Activated CD4-positive, alpha-beta T cell treated with anti-CD3 and anti-CD28 coated beads, Interleukin-2, amount 50 U/mL, for 48 hours (primary cell): ENCODE measurements at places on chromosomes 2 and 18.

GRCh38 chr18:78125206-78125896 lies 854.3 kb upstream of the SALL3 start:
- no peak for DNase-seq

DNA sequence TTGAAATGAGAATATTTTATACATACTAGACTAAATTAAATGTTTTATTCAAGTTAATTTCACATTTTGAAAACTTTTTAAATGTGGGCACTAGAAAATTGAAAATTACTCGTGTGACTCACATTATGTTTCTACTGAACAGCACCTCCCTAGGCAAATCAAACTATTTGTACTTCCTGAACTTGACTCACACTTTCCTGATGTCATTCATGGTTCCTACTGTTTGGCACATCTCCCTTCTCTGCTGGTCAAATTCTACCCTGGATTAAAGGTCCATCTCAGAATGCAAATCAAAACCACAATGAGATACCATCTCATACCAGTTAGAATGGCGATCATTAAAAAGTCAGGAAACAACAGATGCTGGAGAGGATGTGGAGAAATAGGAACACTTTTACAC lies 16.7 kb downstream of the LHCGR start:
- DNase-seq, result no peak

GRCh38 chr2:36951574-36951973 lies 14.8 kb downstream of the STRN start:
- DNase-seq, result no peak

DNA sequence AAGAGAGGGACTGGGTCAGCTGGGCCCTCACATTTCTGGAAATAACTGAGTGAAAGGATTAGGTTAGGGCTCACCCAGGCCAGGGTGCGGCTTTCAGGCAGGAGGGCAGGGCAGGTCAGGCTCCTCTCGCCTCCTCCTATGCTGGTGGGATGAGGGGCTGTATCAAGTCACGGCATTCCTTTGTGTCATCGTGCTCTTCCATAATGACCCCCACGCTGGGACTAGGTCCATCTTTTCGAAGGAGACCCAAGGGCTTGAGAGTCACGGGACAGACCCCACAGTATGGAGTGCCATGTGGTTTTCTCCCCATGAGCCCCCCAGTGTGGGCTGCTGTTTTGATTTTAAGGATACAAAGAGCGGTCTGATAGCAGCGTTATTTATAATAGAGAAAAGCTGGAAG lies 137.8 kb upstream of the COPS8 start:
- DNase-seq, result no peak

DNA sequence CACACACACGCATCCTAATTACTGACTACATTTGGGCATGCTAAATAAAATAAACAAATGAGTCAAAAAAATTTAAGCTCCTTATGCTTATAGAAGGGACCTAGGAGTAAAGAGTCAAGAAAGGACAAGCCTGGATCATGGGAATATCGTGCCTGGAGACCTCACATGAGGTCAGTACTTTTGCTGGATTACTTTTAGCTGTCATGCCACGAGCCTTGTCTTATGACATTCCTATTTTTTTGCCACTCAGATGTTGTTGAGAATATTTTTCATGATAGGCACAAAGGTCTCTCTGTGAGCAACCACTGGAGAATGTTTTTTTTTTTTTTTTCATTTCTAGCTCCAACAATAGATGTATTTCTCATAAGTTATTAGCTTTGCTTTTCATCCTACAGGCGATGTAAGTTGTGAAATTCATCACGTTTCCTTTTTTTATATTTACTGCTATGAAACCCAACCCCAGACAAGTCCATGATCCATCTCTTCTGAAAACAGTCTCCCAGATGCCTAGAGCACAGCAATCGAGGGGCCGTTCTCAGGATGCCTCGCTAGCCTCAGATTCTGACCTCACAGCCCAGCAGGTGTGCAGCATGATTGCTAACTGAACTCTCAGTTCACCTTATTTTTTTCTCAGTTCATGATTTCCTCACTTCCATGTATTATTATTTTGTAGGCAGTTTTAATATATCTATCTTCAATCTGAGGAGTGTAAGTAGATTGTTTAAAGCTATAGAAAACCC lies 464.5 kb downstream of the IRS1 start:
- DNase-seq, result no peak

GRCh38 chr18:709771-710170 lies 2.7 kb downstream of the ENOSF1 start:
- no peak for DNase-seq

DNA sequence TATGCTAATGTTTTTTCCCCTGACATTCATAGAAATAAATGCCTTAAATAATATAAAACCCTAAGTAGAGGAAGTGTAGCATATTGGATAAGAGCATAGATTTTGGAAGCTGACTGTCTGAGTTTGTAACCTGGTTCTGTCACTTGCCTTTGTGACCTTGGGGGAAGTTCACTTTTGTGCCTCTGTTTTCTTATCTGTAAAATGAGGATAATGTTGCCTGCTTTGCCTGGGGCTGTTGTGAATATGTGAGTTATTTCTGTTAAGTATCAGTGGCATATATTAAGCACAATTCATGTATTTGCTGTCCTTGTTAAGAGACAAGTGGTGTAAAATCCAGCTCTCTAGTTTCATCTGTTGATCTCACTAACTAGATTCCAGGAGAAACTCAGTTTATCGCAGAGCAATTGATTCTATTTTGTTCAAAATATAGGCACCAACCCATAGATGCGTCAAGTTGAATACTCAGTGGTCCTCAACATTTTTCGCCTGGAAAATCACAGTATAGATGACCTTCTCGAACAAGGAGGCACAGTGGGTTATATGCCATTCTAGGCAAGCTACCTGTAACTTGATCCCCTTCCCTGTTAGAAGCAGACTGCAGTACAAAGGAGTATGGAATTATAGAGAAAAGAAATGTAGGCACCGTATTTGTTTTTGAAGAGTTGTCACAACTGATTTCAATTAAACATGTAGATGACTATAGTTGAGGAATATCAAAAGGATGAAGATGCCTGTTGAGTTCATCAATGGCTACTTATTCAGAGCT lies 67.0 kb downstream of the SOCS6 start:
- DNase-seq, result no peak

GRCh38 chr18:48052842-48053241 lies 122.4 kb upstream of the SMAD2 start:
- no peak for DNase-seq

DNA sequence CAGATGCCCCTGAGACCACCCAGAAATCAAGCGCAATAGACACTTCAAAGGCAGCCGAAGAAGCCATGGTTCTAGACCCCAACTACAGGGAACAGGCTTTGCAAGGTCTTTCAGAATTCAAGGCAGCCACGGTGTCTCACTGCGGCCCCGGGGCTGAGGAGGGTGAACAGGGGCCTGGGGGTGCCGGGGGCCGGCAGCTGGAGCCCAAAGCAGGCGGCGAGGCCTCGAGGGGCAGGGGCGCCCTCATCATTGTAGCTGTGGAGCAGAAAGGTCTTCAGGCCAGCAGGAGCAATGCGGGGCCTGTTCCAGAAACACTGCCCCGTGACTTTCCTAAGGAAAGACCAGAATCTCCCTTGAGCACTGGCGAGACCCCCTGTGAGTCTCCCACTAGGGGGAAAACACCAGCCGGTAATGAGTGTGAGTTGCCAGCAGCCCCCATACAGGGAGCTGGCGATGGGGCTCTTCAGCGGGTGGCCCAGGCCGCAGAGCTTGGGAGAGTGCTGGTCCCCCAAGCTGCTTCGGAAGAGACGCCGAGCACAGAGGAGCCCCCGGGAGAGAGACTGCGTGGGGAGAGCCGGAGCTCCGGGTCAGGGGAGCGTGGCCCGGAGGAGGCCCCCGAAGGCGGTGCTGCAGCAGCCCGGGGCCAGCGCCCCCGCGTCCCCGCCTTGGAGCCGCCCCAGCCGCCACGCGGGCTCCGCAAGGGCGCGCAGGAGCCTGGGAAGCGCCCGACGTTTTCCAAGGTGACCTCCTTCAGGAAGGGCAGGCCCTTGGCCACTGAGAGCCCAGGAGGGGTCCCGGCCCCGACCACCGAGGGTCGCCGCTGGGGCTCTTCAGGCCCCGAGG lies 79.1 kb downstream of the ARHGEF4 start:
- DNase-seq, result no peak

GRCh38 chr2:46816846-46817726 lies 98.5 kb downstream of the MCFD2 start:
- no peak for DNase-seq

DNA sequence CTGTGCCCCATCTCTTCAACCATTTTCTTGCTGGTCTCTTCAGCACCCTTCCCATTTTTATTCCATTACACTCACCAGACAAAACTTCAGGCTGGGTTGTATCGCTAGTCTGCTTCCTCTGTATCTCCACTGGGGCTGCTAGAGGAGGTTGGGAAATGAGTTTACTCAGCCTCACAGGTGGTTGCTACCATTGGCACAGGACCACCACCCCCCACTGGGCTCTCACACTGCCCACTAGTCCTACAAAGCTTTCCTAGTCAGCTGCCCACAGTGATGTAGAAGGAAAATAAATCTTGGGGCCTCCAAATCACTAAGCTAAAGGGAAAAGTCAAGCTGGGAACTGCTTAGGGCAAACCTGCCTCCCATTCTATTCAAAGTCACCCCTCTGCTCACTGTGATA lies 12.3 kb upstream of the IL1B start:
- no peak for DNase-seq

DNA sequence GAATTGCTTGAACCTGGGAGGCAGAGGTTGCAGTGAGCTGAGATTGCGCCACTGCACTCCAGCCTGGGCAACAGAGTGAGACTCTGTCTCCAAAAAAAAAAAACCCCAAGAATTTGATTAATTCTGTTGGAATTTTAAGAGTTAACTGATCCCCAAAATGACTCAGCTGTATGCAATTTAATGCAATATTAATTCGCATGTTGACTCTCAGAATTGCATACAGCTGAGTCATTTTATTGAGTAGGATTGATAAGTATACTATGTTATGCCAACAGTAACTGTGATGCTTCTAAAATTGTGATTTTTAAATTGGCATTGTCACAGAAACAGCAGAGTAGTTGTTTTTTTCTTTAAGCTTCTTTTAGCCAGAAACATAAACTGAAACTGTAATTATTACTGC lies 19.6 kb downstream of the MSH2 start:
- DNase-seq, result no peak

DNA sequence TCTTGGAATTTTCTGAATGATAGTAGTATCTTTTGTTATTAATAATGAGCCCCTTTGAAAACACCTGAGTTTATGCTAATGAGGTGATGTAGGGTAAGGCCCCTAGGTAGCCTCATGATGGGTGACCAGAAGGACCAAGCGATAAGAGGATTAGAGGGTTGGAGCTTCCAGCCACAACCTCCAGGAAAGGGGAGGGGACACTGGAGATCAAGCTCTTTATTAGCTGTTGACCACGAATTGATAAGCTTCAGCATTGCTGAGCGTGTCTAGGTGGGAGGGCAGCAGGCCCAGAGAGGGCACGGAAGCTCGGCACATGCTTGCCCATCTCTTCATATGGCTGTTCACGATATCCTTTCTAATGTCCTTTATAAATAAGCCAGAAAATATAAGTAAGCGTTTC lies 39.0 kb downstream of the KIAA2012 start:
- no peak for DNase-seq

DNA sequence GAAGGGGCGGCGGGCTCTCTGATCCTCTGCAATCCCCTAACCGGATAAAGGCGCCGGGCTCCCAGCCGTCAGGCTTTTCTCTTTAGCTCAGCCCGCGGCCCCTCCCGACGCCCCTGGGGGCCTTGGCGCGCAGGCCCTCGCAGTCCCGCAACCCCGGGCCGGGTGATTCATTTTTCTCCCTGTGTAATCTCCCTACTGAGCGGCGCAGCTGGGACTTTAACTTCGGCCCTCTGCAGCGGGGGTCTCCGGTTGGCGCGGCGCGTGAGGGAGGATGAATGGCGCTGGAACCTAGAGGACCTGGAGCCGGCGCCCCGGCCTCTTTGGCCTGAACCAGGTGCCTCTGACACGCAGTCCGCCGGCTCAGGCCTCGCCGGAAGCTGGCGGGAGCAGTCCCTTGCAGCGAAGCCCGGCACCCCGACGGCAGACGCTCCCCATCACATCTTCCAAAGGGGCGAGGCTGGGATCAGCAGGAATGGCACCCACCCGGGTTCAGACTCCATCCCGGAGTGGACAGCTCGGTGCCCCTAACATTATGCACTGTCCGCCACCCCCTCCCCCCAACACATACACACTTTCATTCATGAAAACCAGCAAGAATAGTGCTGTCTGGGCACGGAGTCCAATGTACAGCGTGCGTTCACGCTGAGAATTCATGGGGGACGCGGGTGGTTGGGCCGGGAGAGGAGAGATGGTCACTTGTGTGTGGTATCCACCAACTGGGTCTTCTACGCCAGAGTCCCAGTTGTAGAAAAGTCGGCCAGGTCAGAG lies 1.2 kb downstream of the CNGA3 start:
- no peak for DNase-seq

DNA sequence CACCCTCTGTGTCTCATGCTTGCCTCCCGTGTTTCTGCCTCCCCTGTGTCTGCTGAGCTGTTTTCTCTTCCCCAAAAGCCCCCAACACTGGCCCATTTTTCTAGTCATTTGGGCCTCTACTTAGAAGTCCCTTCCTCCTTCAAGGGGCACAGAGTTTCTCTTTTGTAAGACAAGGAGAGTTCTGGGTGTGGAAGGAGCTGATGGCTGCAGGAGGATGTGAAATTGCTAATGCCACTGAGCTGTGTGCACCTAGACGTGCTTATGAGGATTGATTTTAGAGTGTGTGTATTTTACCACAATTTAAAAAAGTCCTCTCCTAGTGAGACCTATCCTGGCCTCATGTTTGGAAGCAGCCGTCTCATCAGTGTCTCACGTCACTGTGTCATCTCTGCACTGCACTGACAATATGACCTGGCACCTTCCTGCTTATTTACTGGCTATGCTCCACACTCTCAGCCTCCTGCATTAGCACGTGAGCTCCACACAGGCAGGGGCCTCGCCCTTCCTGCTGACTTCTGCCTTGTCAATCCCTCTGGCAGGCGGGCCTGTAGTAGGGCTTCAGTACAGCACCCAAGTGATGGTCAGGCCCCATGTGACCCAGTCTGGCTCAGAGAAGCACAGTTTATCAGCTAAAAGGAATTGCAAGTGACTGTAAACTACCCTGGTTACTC lies 8.0 kb upstream of the MBP start:
- no peak for DNase-seq

DNA sequence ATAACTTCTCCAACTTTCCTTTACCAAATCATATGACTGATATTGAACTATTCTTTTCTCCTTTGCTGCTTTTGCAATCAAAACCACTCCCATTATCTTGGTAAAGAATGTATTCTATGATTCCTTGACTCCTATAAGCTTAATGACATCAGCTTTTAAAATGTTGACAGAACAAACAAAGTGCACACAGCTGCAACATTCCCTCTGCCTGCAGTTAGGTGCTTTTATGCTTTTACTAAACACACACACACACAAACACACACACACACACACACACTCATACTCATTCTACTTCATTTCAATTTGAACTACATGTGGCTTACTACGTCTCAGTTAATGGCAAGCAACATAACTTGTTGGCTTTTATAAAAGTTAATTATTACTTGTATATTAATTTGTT lies 946.6 kb downstream of the DPP10 start:
- no peak for DNase-seq

GRCh38 chr2:9945596-9945995 lies 5.9 kb upstream of the GRHL1 start:
- no peak for DNase-seq

- no peak for DNase-seq
Observed at GRCh38 chr2:65354773-65355172, 77.6 kb downstream of the SPRED2 start.

GRCh38 chr18:38718365-38718901 lies 1152.8 kb upstream of the CELF4 start:
- no peak for DNase-seq
